ENCODE measurements at places on chromosomes 3 and 15. TPM values are rescaled to one million over a fixed set of nuclear protein-coding genes. Genes with fewer than 3 reads are reported as not detected.

DNA sequence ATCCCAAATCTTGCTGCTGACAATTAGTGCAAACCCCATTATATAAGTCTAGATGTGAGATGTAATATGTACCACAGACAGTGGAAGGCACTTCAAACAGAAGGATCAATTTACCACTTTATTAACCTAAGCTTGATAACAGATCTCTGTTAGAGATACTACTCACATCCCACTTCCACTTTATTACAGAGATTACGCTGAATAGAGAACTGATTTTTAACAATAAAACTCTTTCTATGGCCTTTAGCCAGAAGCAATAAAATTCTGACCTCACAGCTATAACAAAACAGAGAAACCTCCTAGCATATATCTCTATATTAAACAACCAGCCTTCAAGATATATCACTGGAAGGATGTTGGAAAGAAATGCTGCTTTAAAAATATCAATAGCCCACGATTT, 517.7 kb downstream of the MAGI1 start:
- no peak for DNase-seq
- H3K4me1 ChIP-seq: no peaks in the 10 kb centered on the region
- no peaks in the 10 kb centered on the region for H3K36me3 ChIP-seq
- H3K27me3 ChIP-seq: no peaks in the 10 kb centered on the region
- H3K27ac ChIP-seq: no peak overlapping the region

GRCh38 chr15:40259021-40259420, 20.2 kb downstream of the PAK6 start:
- DNase-seq: no peak
- peaks cover 7% of the 10 kb centered on the region for H3K27me3 ChIP-seq
- peaks cover 38% of the 10 kb centered on the region for H3K4me1 ChIP-seq
- no peak overlapping the region for H3K4me3 ChIP-seq
- peak overlapping the region; percentile 37 for H3K27ac ChIP-seq
- H3K36me3 ChIP-seq: no peaks in the 10 kb centered on the region

DNA sequence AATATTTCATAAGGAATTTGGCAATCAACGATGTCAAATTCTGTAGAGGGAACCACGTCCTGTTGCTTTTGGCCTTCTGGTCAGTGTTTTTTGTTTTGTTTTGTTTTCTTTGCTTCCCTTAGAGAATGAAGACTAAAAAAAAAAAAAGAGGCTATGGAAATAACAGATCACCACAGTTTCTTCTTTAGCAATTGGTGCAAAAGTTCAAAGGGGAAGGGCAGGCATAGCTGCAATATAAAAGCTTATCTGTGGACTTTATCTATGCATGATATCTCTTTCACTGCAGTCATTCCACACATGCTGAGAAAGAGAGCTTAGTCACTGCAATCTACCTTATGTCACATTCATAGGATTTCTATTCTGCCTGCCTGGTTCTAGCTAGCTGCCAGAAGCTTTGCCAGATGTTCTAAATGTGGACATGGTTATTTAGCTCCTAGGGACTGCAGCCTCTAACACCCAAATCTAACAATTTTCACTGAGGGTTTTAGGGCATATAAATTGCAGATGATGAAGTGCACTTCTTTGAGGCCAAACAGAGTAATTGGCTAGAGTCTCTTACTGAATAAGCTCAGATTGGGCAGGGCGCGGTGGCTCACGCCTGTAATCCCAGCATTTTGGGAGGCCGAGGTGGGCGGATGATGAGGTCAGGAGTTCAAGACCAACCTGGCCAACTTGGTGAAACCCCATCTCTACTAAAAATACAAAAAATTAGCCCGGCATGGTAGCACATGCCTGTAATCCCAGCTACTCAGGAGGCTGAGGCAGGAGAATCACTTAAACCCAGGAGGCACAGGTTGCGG, 637.2 kb downstream of the NTRK3 start:
- peaks cover 22% of the 10 kb centered on the region for H3K4me1 ChIP-seq
- H3K36me3 ChIP-seq: no peaks in the 10 kb centered on the region
- no peaks in the 10 kb centered on the region for H3K27me3 ChIP-seq
- peak overlapping the region; percentile 79 for H3K27ac ChIP-seq
- DNase-seq: peak; percentile 95

- H3K4me3 ChIP-seq: no peak overlapping the region
- H3K27me3 ChIP-seq: no peaks in the 10 kb centered on the region
- H3K27ac ChIP-seq: no peak overlapping the region
- no peak for DNase-seq
- no peaks in the 10 kb centered on the region for H3K36me3 ChIP-seq
Observed at GRCh38 chr3:140249188-140249587, 314.2 kb downstream of the CLSTN2 start.

OPA1 gene
- 60.3 TPM for total RNA-seq

Data from astrocyte (in vitro differentiated cells and primary cell).